ENCODE measurements at places on chromosomes 4 and X.

- no peak for DNase-seq
Measured at GRCh38 chr4:137823007-137823406, 290.7 kb upstream of the PCDH18 start.

GRCh38 chr4:189098932-189099696 is 841.6 kb upstream of the FRG1 start:
- DNase-seq = no peak

DNA sequence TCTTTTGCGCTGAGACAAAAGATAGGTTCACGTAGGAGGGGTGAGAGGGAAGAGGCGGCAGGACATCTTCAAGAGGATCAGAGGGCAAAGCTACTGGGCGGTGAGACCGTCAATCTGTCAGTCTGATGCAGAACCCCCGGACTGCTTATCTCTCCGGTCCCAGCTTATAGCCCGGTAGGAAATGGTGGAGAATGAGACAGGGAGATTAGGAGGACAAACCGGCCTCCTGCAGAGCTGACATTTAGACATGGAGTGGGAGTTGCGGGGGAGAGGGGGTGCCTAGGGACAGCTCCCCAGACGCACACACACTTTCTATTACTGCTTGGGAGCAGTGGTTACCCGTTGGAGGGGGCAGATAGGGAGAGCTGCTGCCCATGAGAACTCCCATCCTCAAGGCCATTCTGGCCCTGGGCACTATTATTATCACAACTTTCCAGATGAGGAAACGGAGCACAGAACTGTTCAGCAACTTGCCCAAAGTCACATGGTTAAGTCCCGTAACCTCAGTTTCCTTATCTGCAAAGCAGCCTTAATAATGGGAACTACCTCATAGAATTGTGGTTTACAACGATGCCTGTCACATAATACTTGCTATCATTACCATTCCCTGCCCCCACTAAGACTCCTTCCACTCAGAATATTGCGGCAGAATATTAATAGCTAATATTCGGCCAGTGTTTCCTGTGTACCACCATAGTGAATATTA is 1.1 kb upstream of the HDAC6 start:
- DNase-seq = no peak

GRCh38 chr4:164261831-164262230 is 492.1 kb upstream of the SMIM31 start:
- DNase-seq = no peak

DNA sequence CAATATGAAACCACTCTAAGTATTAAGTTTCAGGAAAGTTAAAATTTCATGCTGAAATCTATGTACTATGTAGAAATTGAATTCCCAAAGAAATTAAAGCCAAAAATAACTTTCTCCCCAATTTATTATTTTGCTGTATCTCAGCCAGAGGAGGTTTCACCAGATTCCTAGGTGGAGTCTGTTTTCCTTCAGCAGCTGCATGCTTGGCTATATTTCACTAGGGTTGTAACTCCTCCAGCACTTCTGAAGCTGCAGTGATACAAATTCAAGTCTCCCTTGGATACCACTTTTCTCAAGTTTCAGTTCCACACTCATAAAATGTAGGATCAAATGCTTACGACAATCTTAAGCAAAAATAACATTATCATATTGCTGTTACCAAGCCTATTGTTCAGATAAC is 41.2 kb upstream of the ZC4H2 start:
- no peak for DNase-seq

All from LNCaP clone FGC (cell line).